ENCODE measurements at places on chromosomes 1 and 21.
A peak's percentile ranks its signal among the peaks of the same experiment; 100 is the strongest.

GRCh38 chr1:41529621-41530395 lies 45.3 kb upstream of the EDN2 start:
- no peak for DNase-seq

GRCh38 chr21:17911628-17912027 lies 92.5 kb upstream of the C21orf91 start:
- no peak for DNase-seq

- no peak for DNase-seq
Observed at GRCh38 chr1:6519935-6520671, 28.6 kb upstream of the PLEKHG5 start.

GRCh38 chr1:41108696-41109275 lies 87.3 kb upstream of the SLFNL1 start:
- no peak for DNase-seq

GRCh38 chr1:73475316-73475870 lies 722.6 kb downstream of the LRRIQ3 start:
- DNase-seq: no peak

DNA sequence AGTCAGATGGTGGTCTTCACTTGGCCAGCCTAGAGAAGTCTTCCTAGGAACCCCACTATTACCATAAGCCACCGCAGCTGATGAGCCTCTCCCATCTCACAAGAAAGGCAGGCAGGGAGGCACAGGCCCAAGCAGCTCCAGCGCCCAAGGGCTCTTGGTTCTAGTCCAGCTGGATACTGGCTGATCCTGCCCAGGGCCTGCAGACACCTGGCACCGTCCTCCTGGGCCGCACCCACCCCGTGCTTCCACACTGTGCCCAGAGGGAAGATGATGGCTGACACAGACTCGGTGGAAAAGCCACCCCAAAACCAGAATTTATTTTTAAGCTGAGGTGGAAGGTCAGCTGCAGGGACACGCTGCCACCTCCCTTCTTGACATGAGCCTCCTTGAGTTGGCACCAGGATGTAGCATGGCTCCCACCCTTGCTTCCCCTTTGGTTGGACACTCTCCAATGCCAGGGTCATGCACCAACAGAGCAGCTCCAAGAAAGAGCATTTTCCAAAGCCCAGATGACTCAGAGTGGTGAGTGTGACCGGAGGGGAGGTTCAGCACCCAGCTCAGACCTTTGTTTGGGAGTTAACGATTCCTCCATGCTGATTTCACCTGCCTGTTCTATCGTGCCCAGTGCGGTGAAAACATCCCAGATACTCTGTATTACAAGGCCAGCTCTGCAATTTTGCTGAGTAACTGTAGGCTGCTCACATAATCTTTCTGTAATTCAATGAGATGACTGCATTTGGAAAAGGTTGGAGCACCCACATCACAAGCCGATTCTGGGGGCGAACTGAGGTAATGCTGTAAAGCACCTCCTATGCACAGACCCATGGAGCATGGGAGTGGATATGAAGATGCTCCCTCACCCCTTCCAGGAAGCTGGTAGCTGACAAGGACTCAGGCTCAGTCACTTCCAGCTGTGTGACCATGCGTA lies 63.1 kb upstream of the SLC2A1 start:
- no peak for DNase-seq

GRCh38 chr1:91803847-91804545 lies 82.0 kb downstream of the TGFBR3 start:
- peak; percentile 78 for DNase-seq

DNA sequence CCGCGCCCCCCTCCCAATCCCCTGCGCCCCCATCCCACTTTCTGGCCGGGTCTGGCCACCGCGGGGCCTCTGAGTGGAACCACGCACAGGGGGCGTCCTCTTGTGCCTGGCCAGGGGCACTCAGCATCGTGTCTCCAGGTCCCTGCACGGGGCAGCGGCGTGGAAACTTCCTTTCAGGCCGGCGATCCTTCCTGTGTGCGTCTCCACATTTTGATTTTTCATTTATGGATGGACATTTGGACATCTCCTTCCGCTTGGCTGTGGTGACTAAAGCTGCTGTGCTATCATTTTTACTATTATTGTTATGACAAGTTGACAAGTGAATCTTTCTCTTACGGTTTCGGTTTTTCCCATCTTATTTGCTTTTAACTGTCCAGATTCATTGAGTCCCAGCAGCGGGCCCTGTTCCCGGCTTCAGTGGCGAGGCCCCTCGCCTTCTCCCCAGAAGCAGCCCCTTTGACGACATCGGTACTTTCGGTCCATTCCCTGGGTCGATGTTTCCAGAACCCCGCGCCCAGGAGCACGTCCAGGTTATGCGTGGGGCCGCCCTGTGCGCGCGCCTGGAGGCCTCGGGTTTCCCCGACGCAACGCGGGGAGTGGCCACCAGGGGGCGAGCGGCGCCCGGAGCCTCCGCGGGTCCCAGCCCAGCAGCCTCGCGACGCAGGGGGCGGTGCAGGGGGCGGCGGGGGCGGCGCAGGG lies 12.4 kb upstream of the SLC19A1 start:
- DNase-seq: peak; percentile 95

- no peak for DNase-seq
Observed at GRCh38 chr1:94709891-94710581, 110.1 kb upstream of the SLC44A3 start.

DNA sequence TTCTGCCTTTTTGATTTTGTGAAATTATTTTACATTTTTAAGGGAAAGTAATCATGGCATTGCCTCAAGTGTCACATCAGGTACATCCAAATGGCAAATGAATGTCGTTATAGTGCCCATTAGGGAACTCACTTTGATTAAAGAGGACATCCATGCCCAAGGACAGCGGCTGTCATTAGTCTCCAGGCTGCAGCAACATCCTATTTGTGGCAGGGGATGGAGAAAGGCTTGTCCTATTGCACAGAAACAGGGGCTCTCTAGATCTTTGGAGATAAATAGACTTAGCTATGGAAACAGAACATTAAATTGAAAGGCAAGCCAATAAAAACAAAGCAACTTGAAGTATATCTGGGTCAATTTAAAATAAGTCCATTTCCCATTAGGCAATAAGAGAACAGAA lies 439.3 kb downstream of the NEGR1 start:
- DNase-seq: no peak

DNA sequence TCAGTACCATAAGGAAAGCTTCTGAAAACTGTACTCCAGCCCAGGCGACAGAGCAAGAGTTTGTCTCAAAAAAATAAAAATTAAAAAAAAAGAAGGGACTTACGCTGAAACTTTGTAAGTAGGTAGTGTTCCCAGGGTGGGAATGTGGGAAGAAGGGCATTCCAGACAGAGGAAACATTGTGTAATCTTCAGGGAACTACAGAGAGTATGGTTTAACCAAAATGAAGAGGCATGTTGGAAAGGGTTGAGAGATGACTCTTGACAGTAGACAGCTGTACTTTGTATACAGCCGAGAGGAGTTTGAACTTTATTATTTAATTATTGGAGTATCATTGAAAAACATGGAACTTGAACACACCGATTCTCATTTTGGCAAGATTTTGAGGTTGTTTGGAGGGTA lies 43.0 kb downstream of the PPP2R5A start:
- no peak for DNase-seq
